ENCODE measurements at places on chromosomes 11 and 22.

GRCh38 chr11:9104580-9104979 is 13.2 kb upstream of the SCUBE2 start:
- DNase-seq, result no peak

GRCh38 chr22:17920145-17920605 is 104.2 kb downstream of the MICAL3 start:
- no peak for DNase-seq

DNA sequence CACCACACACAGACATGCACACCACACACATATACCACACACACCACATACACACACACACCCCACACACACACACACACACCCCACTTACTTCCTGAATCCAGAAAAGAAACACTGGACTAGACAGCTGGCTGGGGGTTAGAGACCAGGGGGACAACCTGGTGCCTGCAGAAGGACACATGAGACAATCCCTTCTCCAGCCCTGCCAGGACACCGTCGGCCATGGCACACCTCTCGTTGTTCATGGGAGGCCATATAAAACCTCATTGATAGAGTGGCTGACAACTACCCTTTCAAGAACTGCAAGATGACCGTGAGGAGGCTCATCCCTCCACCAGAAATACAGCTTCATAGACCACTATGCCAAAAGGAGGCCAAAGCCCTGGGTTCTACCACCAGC is 54.3 kb downstream of the IGSF9B start:
- no peak for DNase-seq

GRCh38 chr11:69654001-69654659 is 13.2 kb downstream of the CCND1 start:
- no peak for DNase-seq

- DNase-seq, result no peak
These were observed 20.9 kb upstream of the NXPE4 start for GRCh38 chr11:114616516-114616915.

DNA sequence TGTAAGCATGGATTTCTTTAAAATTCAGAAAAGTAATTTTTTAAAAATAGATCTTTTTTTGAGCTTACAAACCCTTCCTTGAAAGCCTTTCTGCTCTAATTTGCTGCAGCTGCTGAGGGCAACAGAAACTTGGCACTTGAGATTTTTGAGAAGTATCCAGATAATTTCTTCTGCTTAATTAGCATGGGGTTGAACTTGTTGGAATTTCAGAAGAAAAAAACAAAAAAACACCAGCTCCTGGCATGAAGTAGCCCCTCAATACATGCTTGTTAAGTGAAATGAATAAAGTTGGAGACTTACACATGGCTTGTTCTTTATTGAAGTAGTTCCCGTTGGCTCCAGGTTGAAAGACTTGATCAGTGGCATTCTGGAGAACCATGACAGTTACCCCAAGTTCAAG is 331.4 kb upstream of the RAG2 start:
- DNase-seq, result no peak

- DNase-seq, result no peak
These were observed 25.4 kb downstream of the IGHMBP2 start for GRCh38 chr11:68929135-68929534.

- no peak for DNase-seq
These were observed 24.5 kb upstream of the RAB1B start for GRCh38 chr11:66243782-66244535.
